ENCODE measurements at places on chromosomes 3 and 15.

- no peak for DNase-seq
Measured at GRCh38 chr15:91981821-91982800, 128.6 kb downstream of the SLCO3A1 start.

- DNase-seq: no peak
Measured at GRCh38 chr3:128281461-128282367, 128.4 kb downstream of the EEFSEC start.

DNA sequence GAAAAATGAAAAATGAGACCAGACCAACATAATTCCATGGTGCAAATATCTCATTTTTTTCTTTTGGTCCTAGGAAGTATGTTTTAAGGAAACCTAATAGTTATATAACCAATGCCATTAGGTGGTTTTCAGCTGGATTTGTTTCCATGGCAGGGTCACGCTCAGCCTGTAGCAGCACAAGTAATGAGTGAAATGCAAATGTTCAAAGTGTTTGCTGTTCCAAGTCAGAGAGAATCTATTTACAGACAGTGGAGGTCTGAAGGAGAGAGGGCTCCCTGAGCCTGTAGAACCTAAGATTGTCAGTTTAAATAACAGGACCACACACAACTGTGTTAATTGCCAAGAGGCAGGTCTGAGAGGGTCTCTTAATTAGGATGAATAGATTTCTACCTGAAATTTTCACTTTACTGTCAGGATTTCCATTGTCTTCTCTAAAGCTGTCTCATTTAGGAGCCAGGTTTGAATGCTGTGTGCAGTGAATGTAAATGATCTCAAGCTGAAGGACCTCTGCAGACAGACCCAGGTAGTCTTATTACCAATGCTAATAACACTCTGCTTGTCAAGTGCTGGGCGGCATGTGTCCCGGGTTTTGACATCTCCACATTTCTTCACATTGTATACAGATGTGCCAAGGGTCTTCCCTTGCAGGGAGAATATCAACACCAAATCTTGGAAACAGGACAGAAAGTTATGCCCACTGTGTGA, 317.3 kb upstream of the NECTIN3 start:
- no peak for DNase-seq

- DNase-seq: peak; percentile 56
Measured at GRCh38 chr15:73924171-73924921, 1.9 kb upstream of the LOXL1 start.

DNA sequence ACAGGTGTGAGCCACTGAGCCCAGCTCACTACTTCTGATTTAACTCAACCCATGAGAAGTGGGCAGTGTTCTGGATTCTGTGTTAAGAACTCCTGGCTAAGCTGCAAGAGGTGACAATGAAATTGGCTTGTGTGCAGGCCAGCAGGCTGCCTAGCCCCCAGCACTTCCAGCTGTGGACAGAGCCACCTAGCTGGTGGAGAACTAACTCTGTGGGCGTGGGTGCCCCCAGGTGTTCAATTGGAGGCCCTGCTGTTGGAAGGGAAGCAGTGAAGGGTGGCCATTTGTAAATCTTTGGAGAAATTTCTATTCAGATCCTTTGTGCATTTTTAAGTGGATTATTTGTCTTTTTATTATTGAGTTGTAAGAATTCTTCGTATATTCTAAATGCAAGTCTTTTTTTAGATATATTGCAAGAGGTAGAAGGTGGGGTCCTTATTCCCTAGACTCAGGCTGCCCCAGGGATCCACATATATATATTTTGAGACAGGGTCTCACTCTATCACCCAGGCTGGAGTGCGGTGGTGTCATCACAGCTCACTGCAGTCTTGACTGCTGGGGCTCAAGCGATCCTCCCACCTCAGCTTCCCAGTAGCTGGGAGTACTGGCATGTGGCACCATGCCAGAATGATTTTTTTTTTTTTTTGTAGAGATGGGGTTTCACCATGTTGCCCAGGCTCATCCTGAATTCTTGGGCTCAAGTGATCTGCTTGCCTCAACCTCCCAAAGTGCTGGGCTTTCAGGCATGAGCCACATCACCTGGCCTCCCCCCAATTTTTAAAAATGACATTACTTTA, 7.2 kb upstream of the SCAMP5 start:
- peak; percentile 25 for DNase-seq

- no peak for DNase-seq
Measured at GRCh38 chr3:178419071-178419470, 117.2 kb upstream of the KCNMB2 start.

DNA sequence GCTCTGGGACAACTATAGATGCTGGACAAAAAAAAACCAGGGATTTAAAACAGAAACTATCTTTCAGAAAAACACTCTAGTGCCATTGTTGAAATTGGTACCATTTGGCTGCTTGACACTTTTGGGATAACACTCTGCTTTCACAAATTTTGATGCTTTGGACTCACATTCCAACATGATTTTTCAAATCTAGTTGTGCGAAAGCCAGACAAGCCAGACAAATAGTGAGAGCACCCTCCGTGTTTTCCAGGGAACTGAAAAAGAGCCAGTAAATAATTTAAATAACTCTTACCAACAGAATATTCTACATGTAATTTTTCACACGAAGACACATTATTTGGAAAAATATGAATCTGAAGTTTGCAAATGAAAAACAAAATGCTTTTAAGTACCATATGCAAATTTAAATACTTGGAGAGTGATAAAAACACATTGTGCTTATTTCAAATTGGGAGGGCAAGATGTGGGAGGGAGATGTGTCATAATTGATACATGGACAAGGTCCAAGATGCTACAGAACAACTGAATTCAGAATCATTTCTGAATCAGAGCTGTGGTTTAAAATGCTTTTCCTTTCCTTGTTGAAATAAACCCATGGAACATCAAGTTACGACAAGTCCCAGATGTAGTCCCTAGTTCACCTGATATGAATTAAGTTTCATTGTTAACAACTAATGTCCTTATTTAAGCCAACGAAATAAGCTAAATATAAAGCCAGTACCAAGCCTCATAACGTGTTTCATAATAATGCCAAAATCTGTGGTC, 144.2 kb upstream of the SOX2 start:
- no peak for DNase-seq

GRCh38 chr3:107612664-107613084, 89.9 kb downstream of the BBX start:
- no peak for DNase-seq
